ENCODE measurements at places on chromosomes 6 and 20. TPM values are rescaled to one million over a fixed set of nuclear protein-coding genes. Genes with fewer than 3 reads are reported as not detected.

Gene TRMT6
- 20.9 TPM for total RNA-seq

DNA sequence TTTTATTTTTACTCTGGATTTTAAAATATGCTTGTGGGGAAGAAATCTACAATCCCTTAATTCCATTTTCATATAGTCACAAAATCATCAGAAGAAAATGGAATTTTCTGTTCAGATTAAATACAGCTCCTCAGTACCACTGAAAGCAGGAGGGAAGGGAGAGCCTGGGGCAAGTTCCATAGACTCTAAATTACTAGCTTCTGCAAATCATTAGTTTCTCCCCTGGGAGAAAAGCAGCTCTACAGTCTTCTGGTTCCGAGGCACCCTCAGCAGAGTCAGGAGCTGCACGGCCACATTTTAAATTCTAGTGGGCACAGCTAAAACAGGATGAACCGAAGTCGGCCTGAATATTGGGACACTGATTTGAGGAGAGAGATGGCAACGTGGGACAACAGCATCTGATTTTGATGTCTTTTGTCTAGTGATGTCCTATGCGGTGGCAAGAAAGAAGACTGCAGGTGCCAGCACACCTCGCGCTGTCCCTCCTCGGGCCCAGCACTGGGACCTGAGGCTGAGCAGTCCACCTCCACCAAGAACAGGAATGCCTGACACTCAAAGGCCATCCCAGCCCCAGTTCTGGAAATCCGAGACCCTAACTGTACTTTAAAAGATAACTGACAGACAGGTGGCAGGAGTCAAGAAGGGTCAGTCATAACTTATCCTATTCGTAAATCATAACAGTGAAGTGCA is 90.7 kb downstream of the FOXC1 start:
- no peaks in the 10 kb centered on the region for H3K36me3 ChIP-seq
- no peak for DNase-seq
- H3K27ac ChIP-seq = no peak overlapping the region
- no peak overlapping the region for H3K4me3 ChIP-seq
- no peaks in the 10 kb centered on the region for H3K27me3 ChIP-seq

DNA sequence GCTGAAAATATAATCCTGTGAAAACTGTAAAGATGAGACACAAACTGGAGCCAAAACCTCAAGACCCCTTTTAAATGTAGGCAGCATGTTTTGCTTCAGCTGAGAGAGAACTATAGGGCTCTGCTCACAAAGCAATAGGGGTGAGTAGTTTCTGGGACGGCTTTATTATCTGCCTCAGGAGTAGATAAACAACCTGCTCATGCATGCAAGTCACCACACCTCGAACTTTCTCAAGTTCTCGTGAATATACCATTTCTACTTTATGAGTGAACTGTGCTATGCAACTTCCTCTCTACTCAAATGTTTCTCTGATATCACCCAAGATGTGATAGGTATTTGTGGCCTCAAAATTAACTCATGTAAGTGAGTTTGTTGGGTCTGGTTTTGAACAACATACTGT is 7.5 kb upstream of the OOEP start:
- no peaks in the 10 kb centered on the region for H3K27me3 ChIP-seq
- no peak overlapping the region for H3K27ac ChIP-seq
- H3K4me3 ChIP-seq = no peak overlapping the region
- no peak for DNase-seq
- H3K4me1 ChIP-seq = no peaks in the 10 kb centered on the region
- H3K36me3 ChIP-seq = no peaks in the 10 kb centered on the region

- H3K4me3 ChIP-seq = no peak overlapping the region
- H3K27ac ChIP-seq = no peak overlapping the region
- DNase-seq = no peak
- H3K4me1 ChIP-seq = no peaks in the 10 kb centered on the region
- no peaks in the 10 kb centered on the region for H3K36me3 ChIP-seq
Measured at GRCh38 chr6:124928851-124929250, 33.4 kb upstream of the RNF217 start.

- no peak overlapping the region for H3K4me3 ChIP-seq
- H3K4me1 ChIP-seq = peaks cover 41% of the 10 kb centered on the region
- DNase-seq = no peak
- H3K27me3 ChIP-seq = no peaks in the 10 kb centered on the region
- no peak overlapping the region for H3K27ac ChIP-seq
- peaks cover 6% of the 10 kb centered on the region for H3K36me3 ChIP-seq
Measured at GRCh38 chr6:157747370-157747769, 75.7 kb upstream of the SNX9 start.

Measured in activated CD4-positive, alpha-beta T cell treated with anti-CD3 and anti-CD28 coated beads for 36 hours (primary cell).